Jurkat, Clone E6-1 (cell line): ENCODE measurements at places on chromosomes 2 and 18.

- DNase-seq = no peak
Measured at GRCh38 chr2:164368896-164369295, 252.4 kb downstream of the GRB14 start.

DNA sequence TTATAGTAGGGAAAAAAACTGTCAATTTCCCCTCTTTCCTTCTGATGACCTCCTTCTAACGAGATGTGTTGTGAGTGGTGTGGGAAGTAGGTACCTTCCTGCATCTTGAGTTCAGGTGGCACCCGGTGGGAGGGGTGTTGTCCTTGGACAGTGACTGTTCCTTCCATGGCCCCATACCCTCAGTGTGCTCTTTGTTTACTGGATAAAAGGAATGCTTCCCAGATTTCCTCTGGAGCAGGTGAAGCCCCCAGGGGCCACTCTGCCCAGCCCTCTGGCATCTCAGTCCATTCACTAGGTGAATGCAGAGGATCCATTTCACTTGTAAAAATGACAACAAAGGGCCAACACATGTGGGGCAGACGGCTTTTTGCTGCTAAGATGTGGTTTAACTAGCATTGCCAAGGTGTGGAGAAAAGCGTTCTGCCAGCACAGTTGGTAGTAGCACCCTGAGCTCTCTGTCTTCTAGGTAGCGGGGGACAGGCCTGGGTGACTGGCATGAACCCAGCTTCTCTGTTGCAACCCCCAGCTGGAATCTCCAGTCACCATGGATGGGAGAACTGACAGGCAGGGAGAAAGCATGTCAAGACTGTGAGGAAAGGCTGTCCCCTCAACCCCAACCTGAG lies 6.9 kb downstream of the GDF7 start:
- no peak for DNase-seq

- no peak for DNase-seq
Measured at GRCh38 chr2:205261516-205262020, 420.7 kb upstream of the NRP2 start.

DNA sequence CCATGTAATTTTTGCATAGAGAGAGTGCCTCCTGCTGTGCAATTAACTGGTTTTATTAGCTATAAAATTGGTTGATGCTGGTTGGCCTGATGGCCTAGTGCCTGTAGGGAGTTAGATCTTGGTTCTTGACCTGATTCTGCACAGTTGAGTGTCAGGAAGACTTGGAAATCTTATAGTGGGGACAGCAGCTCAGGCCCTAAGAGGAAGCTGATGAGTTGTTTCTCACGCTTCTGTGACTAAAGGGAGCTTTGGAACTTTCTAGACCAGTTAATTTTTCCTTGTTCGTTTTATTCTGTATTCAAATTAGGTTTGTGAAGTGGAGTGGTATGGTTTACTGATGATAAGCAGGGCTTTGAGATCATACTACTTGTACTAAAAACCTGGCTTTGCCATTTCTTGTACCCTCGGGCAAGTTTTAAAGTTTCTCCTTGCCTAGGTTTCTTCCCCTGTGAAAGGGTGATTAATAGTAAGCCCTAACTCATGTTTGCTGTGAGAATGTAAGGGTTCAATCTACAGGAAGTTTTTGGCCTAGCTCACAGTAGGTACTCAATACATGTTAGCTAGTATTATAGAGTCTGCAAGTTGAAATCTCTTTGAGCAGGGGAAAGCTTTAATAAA lies 82.1 kb downstream of the MAP3K20 start:
- no peak for DNase-seq

- DNase-seq = no peak
Measured at GRCh38 chr18:46360102-46360699, 256.0 kb downstream of the HAUS1 start.

- DNase-seq = no peak
Measured at GRCh38 chr2:132439703-132440398, 23.2 kb downstream of the GPR39 start.
